ENCODE measurements at places on chromosomes 2 and 18.
A peak's percentile ranks its signal among the peaks of the same experiment; 100 is the strongest.

- DNase-seq = no peak
Observed at GRCh38 chr2:210792000-210792399, 235.6 kb downstream of the CPS1 start.

GRCh38 chr2:120736624-120737339, 1.1 kb downstream of the GLI2 start:
- no peak for DNase-seq

DNA sequence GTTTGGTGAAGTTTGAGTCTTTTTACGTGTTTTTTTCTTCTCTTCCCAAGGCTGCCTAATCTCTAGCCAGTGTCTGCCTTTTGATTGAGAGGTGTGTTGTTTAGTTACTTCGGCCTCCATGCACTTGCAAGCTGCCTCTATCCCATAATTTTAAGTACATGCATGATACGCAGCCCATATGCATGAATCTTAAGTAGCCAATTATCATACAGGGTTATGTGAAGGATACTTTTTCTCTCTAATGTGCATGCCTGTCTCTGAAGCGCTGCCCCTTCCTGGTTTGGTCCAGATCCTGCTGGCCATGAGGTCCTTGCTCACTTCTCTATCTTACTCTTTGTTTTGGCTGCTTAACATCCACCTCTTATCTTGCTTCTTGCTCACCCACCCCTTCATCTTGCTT, 73.9 kb upstream of the PID1 start:
- DNase-seq = no peak

DNA sequence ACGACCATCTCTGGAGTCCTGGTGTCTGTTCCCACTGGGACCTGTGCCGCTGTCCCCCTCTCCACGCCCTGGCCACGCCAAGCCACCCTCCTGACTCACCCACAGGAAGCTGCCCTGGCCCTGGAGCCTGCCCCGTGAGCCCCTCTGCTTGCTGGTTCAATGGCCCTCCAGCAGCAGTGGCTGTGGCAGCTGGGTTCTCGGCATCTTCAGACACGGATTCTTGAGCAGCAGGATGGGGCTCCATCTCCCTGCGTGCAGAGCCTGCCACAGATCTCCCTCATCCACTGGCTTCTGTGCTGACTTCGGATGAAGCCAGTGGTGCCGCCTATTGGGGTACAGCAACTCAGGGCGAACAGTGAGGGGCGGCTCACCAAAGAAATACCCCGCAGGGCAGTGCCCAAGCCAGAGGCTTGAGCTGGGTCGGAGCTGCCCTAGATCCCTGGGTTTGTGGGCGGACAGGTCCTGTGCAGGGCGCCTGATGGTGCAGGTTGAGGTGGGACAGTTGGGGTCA, 14.0 kb downstream of the CAPN10 start:
- DNase-seq = no peak

DNA sequence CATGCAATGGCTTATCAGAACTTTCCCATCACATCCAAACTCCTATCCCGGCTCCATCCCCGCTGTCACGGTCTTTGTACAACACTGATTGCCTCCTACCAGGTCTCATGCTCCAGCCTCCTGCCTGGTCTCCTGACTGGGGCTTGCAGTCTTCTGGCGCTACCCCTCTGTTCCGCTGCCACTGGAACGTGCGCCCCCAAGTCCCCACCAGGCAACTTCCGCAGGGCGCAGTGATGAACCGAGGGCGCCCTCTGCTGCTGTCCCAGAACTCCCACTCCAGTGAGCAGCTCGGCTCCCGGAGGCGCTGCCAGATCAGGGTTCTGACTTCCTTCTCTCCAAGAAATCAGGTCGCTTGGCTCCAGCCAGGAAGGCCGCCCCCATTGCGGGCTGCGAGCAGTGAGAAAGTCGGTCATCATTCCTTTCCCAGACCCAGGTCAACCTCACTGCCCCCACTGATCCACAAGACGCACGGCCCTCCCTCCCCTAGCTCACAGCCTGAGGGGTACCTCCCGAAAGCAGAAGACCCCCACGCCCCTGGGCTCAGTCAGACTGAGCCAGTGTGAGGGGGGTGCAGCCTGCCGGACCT, 43.9 kb upstream of the RAB11FIP5 start:
- peak; percentile 13 for DNase-seq

GRCh38 chr2:208315081-208315788, 49.2 kb downstream of the PIKFYVE start:
- no peak for DNase-seq

- DNase-seq = no peak
Observed at GRCh38 chr2:173606619-173607248, 252.1 kb downstream of the CDCA7 start.

DNA sequence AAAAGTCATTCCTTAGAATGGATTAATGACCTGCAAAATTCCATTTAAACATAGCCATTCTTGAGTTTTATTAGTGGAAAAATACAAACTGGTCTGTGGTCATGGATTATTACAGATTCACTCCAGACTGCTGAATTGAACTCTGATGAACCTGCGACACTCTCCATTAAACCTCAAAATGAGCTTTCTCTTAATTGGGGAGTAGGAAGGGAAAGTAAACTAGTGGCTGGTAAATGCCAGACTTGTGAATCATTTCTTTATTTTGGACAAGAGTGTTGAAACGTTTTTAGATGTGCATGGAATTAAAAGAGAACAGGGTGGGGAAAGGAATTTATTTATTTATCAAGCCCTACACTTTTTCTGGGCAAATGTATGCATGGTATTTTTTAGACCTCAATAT, 321.2 kb upstream of the FANCL start:
- no peak for DNase-seq

DNA sequence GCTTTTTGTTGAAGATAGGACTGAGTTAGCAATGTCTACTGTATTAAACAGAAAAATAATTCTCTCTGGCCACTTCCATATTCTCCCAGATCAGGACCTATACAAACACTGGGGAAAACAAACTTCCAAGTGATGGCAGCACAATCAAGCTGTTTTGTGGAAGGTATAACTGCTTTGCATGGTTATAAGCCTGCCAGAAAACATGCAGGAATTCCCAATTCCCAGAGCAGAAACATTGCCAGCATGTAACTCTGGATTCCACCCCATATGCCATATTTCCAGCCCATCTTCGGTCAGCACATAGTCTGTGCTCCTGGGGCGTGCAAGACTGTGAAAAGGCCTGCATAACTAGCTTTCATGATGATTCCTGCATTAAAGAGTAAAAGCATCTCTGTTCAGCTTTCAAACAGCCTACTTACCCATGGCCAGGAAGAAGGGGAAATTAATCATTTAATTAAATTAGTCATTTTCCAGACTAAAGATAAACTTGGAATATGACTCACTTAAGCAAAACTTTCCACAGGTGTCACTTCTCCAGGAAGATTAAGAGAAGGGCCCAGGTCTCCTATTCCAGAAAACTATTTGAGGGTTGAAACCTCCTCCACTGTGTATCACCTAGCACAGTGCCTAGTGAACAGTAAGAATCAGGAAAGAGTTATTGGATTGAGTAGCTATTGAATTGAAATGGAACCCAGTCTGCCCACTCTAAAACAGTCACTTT, 280.5 kb downstream of the NRXN1 start:
- DNase-seq = no peak

DNA sequence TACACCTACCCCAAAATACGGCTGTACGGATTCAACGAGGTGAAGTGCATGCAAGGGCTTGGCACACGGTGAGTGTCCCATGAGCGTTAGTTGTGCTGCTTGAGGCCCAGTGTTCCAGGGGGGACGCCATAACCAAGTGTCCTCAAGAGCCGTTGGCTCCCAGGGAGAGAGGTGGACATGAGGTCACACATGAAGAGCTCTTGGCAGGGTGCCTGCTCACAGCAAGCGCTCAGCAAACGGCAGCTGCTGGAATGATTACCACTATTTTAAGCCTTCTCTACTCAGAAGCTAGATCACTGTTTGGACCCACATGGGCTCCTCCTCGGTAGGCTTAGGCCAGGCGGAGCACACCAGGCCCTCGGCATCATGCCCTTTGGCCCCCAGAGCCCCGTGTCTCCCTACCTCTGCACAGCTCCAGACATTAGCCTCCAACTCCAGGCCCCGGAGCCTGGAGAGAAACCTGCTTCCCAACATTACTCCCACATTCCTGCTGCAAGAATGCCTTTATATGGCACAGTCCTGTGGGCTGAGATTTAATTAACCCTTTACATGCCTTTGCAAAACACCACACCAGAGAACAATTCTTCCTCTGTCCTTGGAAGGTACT, 68.4 kb upstream of the PPP1CB start:
- DNase-seq = peak; percentile 40

GRCh38 chr2:97995026-97995733, 568 bp downstream of the TMEM131 start:
- peak; percentile 18 for DNase-seq
